ENCODE measurements at places on chromosomes 2 and 18.

- peak; percentile 16 for DNase-seq
Measured at GRCh38 chr2:65357095-65357958, 75.1 kb downstream of the SPRED2 start.

DNA sequence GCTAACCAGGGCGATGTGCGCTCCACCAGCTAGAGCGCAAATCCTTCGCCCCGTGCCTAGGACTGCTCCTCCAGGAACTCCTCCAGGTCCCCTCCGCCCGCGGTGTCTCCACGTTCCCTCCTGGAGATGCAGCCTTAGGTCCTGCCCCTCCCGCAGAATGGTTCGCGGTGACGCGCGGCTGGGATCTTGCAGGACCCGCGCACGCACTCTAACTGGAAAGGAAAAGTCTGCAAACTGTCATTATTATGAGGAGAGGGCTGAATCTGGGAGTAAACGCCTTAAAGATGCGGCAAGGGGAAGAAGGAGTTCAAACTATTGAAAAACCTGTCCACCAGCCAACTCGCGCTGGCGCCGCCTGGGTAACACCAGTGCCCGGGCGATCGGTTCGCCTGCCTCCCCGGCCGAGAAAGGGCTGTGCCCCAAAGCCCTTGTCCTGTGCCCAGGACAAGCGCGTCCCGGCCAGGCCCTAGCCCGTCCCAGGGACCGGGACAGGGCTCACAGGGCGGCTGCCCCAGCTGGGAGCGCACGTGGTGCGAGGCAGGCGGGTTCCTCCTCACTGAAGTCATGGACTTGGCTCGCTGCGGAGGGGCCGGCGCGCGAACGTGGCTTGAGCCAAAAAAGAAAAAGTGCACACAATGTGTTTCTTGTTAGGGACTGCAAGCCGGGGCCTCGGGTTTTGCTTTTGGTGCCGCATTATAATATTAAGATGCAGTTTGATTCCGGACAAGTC is 5.5 kb upstream of the ID2 start:
- no peak for DNase-seq

- DNase-seq: no peak
Measured at GRCh38 chr18:48986851-48987761, 36.3 kb upstream of the SMAD7 start.

- DNase-seq: no peak
Measured at GRCh38 chr2:149686136-149687051, 98.8 kb upstream of the MMADHC start.

DNA sequence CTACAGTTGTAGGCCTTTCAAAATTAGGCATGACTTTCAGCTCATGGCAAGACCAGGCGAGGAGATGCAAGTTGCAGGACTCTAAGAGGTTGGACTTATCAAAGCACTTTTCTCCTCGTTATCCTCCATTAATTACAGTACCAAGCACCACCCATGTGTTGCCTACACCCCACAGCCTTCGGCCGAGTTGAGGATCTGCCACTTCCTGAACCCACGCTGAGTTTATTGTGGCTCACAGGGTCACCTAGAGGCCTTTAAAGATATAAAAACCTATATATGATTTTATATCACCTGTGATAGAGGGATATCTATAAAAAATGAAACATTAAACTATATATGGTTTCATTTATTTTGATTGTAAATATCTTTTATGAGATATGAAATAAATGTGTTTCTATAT is 2.6 kb downstream of the UGT1A10 start:
- no peak for DNase-seq

DNA sequence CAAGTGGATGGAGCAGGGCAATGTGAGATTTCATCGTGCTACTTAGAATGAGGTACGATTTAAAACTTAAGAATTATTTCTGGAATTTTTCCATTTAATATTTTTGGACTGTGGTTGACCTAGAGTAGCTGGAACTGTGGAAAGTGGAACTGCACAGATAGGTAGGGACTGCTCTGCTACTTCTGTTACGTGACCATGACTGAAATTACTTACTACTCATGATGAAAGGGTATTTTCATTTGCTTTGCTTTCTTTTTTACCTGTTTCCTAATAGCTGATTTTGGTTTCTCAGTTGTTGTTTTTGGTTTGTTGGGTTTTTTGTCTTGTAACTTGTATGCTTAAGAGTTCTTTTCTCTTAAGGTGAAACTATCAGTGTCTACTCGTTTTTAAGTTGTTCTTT is 11.4 kb downstream of the UBE2E3 start:
- no peak for DNase-seq

DNA sequence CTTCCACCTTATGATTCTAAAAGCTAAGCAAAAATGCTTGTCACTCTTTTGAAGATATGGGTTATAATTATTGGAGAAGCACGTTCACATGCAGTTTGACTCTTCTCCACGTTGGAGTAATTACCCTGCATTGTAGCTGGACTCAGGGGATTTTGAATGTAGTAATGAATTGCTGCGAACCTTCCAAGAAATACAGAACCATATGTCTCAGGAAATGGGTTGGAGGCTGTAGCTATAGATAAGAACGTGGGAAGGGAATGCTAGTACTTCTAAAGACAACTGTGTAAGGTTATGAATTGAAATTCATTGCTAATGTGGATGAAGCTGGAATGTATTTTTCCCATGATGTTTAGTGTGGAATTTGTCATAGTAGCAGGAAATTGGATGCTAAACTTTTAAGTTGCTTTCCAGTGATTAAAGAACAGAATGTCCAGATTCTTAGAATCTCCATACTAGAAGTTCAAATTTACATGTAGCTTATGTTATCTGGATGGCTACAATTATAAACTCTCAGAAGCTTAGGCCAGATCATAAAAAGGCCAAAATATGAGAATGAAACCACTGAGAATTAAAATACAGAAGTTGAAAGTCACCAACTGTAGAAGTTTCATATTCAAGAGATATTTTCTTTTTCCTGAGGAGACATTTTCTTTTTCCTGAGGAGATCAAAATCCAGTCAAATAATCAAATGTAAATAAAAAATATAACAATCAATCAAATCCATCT is 27.3 kb upstream of the SPOPL start:
- DNase-seq: no peak

- no peak for DNase-seq
Measured at GRCh38 chr2:203637471-203638167, 68.8 kb upstream of the CD28 start.

DNA sequence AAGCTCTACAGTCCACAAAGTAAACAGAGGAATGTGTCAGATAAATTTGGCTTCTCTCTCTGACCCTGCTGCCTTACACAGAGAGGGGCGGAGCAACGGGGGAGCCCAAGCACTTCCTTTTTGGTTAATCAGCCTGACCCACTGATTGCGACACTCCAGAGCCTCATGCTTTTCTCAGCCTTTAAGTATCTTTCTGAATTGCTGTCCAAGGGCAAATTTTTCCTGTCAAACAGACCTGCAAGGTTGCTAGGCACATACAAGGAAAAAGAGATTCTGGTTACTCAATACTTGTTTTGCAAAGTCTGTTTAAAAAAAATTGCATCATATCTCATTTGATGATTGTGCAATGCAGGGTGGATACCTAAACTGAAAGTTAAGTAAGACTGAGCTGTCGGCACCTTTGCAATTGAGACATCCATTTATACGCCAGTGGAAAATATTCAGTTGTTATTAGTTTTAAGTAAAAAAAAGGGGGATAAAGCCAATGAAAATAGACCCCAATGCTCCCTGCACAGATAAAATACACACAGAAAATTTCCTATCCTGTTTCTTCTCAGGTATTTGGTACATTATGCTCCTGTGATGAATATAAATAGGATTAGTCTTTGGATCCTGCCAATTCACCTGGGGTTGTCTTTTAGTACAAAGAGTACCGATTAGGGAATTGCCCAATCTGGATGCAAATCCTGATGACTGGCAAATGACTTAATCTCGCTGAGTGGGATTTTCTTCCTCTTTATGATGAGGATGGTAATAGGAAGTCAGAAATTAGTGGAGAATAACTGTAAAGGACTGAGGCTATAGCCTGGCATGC is 260.2 kb upstream of the TRIB2 start:
- DNase-seq: peak; percentile 78

DNA sequence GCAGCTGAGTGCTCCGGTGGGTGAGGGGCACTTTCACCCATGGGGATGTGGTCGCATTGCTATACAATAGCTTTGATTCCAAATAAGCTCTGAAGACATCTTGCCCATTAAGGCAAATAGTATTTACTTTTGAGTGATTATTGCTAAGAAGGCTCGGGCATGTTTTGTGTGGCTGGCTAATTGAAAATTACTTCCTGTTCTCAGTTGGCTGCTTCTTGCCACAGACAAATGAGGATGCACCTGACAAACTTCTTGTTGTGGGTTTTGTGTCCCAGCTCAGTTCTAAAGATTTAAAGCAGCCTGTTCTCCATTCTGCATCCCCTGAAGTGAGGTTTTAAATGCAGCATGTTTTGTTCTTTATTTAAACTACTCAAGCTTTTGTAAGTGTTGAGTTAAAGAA is 88.3 kb downstream of the KCNS3 start:
- no peak for DNase-seq

DNA sequence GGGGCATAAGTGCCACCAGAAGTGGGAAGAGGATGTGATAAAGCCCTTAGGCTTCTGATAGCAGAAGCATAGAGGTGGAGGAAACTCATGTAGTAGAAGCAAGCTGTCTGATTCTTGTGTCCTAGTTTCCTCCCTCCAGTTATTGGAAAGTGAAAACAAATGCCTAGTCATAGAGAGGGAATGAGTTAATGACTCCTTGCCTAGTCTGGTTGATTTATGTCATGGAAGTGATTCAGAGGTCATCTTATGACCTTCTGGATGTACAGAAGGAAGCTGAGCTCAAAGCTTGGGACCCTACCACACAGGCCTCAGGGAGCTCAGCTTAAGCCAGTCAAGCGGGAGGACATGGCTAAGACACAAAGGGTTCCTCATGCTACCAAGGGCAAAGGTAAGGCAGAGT is 232.2 kb downstream of the THSD7B start:
- DNase-seq: no peak

- DNase-seq: no peak
Measured at GRCh38 chr2:71500426-71501079, 47.2 kb downstream of the DYSF start.

GRCh38 chr2:166376488-166376828 is 714 bp upstream of the SCN9A start:
- DNase-seq: no peak

GRCh38 chr2:51413726-51414125 is 381.8 kb upstream of the NRXN1 start:
- no peak for DNase-seq
